ENCODE measurements at places on chromosomes 16 and 17. TPM values are rescaled to one million over a fixed set of nuclear protein-coding genes. Genes with fewer than 3 reads are reported as not detected.

CASKIN1 gene
- 0.12 TPM for total RNA-seq

TBC1D3H gene
- total RNA-seq = not detected

CX3CL1 gene
- total RNA-seq = 5.6 TPM

GGA2 gene
- 21.3 TPM for total RNA-seq

SRRM2 gene
- total RNA-seq = 93.7 TPM

KLHL10 gene
- total RNA-seq = not detected

All from cardiac ventricle fibroblast (primary cell).